ENCODE measurements at places on chromosomes 3 and 15.

GRCh38 chr3:61776390-61776789 is 215.0 kb downstream of the PTPRG start:
- H3K36me3 ChIP-seq, result no peaks in the 10 kb centered on the region
- no peak for DNase-seq
- H3K27ac ChIP-seq, result no peak overlapping the region
- no peaks in the 10 kb centered on the region for H3K27me3 ChIP-seq
- no peak overlapping the region for H3K4me3 ChIP-seq
- peaks cover 8% of the 10 kb centered on the region for H3K4me1 ChIP-seq

DNA sequence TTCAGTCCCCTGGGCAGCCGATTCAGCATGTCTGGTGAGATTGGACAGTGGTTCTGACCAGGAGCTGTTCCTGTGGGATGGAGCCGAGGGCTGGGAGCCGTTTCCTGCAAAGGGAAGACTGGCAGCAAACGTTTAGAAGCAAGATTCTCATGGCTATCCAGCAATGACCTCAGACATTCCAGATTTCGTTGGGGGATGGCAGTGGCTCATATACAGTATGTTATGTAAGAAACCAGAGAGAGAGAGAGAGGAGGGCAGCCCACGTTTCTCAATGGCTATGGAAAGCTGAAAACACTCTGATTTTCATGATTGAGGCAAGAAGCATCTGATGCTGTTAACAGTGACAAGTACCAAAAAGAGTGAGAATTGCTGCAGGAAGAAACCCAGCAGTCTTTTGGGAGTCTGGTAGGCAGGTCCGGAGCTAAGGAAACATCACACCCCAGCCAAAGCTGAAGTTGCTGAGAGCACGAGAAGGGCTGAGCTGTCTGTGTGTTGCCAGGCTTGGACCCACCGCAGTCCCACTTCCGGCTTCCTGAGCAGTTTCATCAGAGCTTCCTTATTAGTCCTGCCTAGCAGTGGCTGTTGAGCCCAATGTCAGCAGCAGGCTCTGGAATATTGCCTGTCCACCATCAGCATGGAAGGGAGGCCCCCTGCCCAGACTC is 25.6 kb upstream of the VPS8 start:
- no peak overlapping the region for H3K27ac ChIP-seq
- H3K4me3 ChIP-seq, result no peak overlapping the region
- no peaks in the 10 kb centered on the region for H3K36me3 ChIP-seq
- H3K27me3 ChIP-seq, result no peaks in the 10 kb centered on the region
- peaks cover 4% of the 10 kb centered on the region for H3K4me1 ChIP-seq

- DNase-seq, result no peak
- no peaks in the 10 kb centered on the region for H3K36me3 ChIP-seq
- no peak overlapping the region for H3K4me3 ChIP-seq
- H3K27me3 ChIP-seq, result no peaks in the 10 kb centered on the region
- no peaks in the 10 kb centered on the region for H3K4me1 ChIP-seq
- H3K27ac ChIP-seq, result no peak overlapping the region
These were observed 10.2 kb upstream of the HHATL start for GRCh38 chr3:42712688-42713372.

- H3K27ac ChIP-seq, result no peak overlapping the region
- no peaks in the 10 kb centered on the region for H3K4me1 ChIP-seq
- H3K36me3 ChIP-seq, result peaks cover 2% of the 10 kb centered on the region
- H3K4me3 ChIP-seq, result no peak overlapping the region
- H3K27me3 ChIP-seq, result no peaks in the 10 kb centered on the region
These were observed 73.9 kb upstream of the BLM start for GRCh38 chr15:90643301-90643632.

- no peaks in the 10 kb centered on the region for H3K27me3 ChIP-seq
- no peak overlapping the region for H3K4me3 ChIP-seq
- H3K27ac ChIP-seq, result no peak overlapping the region
- peaks cover 7% of the 10 kb centered on the region for H3K36me3 ChIP-seq
These were observed 478.7 kb upstream of the WNT5A start for GRCh38 chr3:55965776-55966175.

- no peaks in the 10 kb centered on the region for H3K4me1 ChIP-seq
- no peak for DNase-seq
- no peaks in the 10 kb centered on the region for H3K36me3 ChIP-seq
- H3K27me3 ChIP-seq, result no peaks in the 10 kb centered on the region
These were observed 29.0 kb downstream of the KY start for GRCh38 chr3:134621854-134622253.

- no peak overlapping the region for H3K27ac ChIP-seq
- no peak for DNase-seq
- no peak overlapping the region for H3K4me3 ChIP-seq
- no peaks in the 10 kb centered on the region for H3K4me1 ChIP-seq
- no peaks in the 10 kb centered on the region for H3K36me3 ChIP-seq
These were observed 73.0 kb upstream of the EPHB3 start for GRCh38 chr3:184488577-184488976.

DNA sequence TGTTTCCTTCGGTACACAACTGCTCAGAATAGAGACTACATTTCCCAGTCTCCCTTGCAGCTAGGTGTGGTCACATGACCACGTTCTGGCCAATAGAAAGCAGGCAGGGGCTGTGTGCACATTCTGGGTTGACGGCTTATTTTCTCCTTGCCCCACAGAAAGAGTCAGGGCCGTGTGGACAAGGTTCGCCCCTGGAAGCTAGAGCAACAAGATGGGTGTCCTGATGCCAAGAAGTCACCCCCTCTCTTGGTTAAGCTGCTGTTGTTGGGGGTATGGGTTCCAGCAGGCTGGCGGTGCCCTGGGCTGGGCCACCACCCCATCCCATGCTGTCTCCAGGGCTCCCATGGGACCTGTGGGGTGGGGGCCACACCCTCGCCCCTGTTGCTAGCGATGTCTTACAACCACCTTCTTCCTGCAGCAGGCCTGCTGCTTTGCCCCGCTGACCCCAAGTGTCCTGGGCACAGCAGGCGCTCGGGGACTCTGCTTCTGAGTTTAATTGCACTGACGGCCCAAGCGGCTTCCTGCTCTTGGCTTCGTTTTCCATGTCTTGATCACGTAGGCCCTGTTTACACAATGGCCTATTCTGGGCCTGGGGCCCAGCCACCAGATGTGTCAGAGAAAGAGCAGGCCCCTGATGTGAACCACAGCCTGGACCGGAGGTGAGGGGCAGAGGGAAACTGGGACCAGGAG is 24.9 kb downstream of the ABTB1 start:
- peak; percentile 84 for DNase-seq
- H3K27ac ChIP-seq, result no peak overlapping the region
- no peaks in the 10 kb centered on the region for H3K27me3 ChIP-seq
- no peak overlapping the region for H3K4me3 ChIP-seq

GRCh38 chr3:119723022-119723421 is 20.2 kb downstream of the CFAP91 start:
- no peak for DNase-seq
- no peak overlapping the region for H3K4me3 ChIP-seq
- no peaks in the 10 kb centered on the region for H3K36me3 ChIP-seq
- no peak overlapping the region for H3K27ac ChIP-seq
- H3K27me3 ChIP-seq, result no peaks in the 10 kb centered on the region
- no peaks in the 10 kb centered on the region for H3K4me1 ChIP-seq

GRCh38 chr3:178277605-178278004 is 258.6 kb upstream of the KCNMB2 start:
- DNase-seq, result no peak
- H3K27me3 ChIP-seq, result no peaks in the 10 kb centered on the region
- H3K4me1 ChIP-seq, result no peaks in the 10 kb centered on the region
- H3K27ac ChIP-seq, result no peak overlapping the region
- H3K4me3 ChIP-seq, result no peak overlapping the region

GRCh38 chr3:41129731-41130130 is 69.6 kb upstream of the CTNNB1 start:
- no peak for DNase-seq
- H3K4me3 ChIP-seq, result no peak overlapping the region
- peaks cover 16% of the 10 kb centered on the region for H3K36me3 ChIP-seq
- no peaks in the 10 kb centered on the region for H3K27me3 ChIP-seq
- no peak overlapping the region for H3K27ac ChIP-seq

DNA sequence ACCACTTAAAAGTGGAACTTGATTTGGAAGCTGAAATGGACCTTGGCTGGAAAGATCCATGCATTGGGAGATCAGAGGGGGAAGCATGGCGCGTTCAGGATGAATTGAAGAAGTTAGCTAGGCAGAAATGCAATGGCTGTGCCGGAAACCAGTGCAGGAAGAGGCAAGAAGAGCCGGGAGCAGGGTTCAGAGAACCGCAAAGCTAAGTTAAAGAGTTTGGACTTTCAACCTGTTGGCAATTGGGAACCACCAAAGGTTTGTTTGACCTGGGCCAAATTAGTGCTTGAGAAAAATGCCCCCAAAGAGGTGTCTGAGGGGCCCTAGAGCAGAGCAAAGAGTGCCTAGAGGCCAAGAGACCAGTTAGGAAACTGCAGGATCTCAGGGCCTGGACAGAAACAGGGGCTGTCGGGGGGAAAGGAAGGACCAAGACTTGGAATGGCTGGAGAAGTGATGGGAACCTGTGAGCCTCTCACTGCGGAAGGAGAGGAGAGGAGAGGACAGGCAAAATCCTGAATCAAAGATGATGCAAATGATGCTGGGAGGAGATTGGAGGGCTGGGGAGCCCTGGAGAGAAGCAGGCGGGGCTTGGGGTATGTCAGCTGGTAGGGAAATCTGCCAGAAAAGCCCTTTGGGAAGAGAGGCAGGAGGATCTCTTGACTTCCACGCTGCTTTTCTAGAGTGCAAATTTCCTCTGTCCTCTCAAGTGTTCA is 49.3 kb downstream of the FAM174B start:
- no peaks in the 10 kb centered on the region for H3K27me3 ChIP-seq
- no peak overlapping the region for H3K4me3 ChIP-seq
- H3K36me3 ChIP-seq, result peaks cover 12% of the 10 kb centered on the region
- H3K4me1 ChIP-seq, result peaks cover 2% of the 10 kb centered on the region
- H3K27ac ChIP-seq, result no peak overlapping the region

- H3K4me1 ChIP-seq, result no peaks in the 10 kb centered on the region
- no peaks in the 10 kb centered on the region for H3K27me3 ChIP-seq
- no peak overlapping the region for H3K27ac ChIP-seq
- DNase-seq, result no peak
- no peak overlapping the region for H3K4me3 ChIP-seq
These were observed 33.3 kb upstream of the CLASP2 start for GRCh38 chr3:33751336-33751735.

DNA sequence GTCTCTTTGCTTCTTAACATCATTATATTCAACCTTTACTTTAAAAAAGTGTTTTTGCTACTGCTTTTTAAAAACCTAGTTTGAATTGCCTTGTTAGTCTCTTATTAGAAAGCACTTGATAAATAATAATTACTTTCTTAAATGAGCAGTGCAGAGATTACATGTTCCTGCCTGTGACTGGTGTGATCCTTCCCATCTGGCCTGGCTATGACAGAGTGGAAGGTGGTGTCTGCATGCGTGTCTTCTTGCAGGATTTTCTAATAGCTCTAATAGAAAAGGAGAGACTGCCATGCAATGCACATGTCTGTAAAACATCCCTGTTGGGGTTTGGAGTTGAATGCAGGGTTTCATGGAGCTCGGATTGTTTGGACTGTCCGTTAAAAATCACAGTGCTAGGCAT is 425.8 kb upstream of the TPM1 start:
- no peaks in the 10 kb centered on the region for H3K27me3 ChIP-seq
- no peak overlapping the region for H3K4me3 ChIP-seq

GRCh38 chr15:78249131-78249530 is 14.8 kb upstream of the ACSBG1 start:
- H3K4me1 ChIP-seq, result no peaks in the 10 kb centered on the region
- H3K4me3 ChIP-seq, result no peak overlapping the region
- no peak overlapping the region for H3K27ac ChIP-seq
- DNase-seq, result no peak
- H3K36me3 ChIP-seq, result no peaks in the 10 kb centered on the region

DNA sequence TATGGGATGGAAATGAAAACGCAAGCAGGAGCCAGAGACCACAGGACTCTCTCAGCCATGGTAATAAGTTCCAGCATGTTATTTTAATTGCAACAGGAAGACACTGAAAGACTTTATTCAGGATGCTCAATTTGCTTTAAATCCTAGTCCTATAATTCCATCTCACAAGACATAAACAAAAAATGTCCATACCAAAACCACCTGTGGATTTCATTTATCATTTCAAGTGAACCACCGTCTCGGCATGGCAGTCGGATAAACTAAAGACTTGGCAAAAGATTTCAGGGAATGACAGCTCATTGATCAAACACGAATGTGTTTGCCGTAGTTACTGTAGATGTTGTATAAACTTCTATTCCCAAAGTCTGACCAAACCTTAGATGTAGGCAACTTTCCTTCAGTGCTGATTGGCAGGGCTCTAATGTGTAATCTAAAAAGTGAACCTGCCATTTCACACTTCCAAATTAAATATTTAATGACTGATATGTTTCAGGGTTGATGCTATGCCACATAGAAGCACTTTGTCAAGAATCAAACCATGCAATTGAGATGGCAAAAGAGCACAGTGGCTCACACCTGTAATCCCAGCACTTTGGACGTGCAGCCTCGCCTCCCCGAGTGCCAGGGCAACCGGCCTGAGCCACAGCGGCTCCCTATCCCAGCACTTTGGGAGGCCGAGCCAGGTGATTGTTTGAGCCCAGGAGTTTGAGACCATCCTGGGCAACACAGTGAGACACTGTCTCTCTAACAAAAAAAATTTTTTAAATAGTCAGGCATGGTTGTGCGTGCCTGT is 331.7 kb downstream of the MAGI1 start:
- H3K27ac ChIP-seq, result no peak overlapping the region
- no peak overlapping the region for H3K4me3 ChIP-seq
- DNase-seq, result no peak
- H3K36me3 ChIP-seq, result peaks cover 3% of the 10 kb centered on the region
- peaks cover 2% of the 10 kb centered on the region for H3K4me1 ChIP-seq

DNA sequence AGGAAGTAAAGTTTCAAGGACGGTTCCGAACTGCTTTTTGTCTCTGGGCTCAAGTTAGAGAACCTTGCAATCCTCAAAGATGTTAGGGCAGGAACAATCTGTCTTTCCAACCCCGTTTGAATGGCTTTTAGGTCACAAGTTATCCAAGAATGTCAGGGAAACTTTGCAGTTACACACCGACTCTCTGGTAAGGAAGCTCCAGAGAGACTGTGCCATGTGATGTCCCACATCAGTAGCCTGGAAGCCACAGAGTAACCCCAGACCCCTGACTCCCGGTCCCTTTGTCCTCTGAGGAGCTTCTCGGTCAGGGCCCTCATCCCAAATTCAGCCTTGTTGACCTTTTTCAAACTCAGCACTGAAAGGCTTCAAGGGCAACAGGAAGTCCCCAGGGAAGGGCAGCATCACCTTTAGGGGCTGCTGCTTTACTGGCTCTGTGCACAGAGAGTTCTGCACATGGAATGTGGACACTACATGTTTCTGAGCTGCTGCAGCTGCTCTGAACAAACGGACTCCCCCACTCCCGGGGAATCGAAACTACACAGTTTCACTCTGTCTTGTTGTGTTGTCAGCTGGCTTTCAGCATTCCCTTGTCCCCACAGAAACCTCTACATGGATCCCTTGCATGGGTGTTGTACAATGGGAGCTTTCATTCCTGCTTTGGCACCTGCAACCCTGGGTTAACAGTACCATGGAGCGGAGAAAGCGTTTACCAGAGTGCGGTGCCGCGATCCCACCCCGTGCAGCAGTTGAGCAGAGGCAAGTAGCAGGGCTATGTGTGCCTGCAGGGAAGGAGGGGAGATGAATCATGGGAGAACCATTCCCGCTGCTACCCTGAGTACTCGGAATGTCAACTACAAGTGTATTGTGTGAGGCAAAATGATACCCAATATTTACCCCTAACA is 408.2 kb upstream of the THBS1 start:
- H3K27ac ChIP-seq, result peak overlapping the region; percentile 26
- DNase-seq, result peak; percentile 30
- no peaks in the 10 kb centered on the region for H3K27me3 ChIP-seq
- peaks cover 9% of the 10 kb centered on the region for H3K4me1 ChIP-seq

All from H9 (cell line).